ENCODE measurements at places on chromosomes 3 and 15.
A peak's percentile ranks its signal among the peaks of the same experiment; 100 is the strongest.

GRCh38 chr3:112958811-112959560, 15.9 kb downstream of the CD200R1 start:
- no peak for DNase-seq

GRCh38 chr15:50186090-50186489, 4.1 kb downstream of the SLC27A2 start:
- no peak for DNase-seq

- DNase-seq = no peak
These were observed 224.7 kb downstream of the KLF13 start for GRCh38 chr15:31551323-31551722.

DNA sequence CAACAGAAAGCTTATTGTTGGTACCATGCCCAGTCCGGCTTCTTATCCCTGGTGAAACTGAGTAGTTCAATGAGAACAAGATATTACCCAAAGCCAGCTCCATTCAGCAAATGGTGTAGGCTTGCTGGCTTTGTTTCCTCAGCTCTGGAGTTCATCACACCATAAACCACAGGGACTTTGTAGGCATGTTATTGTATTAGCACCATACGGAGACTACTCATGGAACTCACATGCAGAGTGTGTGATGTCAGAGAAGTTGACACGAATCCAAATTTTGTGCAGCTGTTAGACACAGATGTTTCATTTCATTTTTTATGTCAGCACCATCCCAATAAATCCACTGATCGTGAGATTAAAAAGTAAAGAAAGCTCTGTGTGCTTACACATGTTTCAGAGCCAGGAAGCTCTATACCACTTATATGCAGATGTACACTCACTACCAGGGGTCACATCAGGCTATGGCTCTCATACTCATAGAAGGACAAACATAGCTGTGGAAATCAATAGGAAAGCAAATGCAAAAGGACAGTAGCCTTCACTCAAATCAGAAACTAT, 63.4 kb upstream of the LEKR1 start:
- DNase-seq = peak; percentile 43

- no peak for DNase-seq
These were observed 3.4 kb downstream of the GXYLT2 start for GRCh38 chr3:72891053-72891855.

Measured in NCI-H1694 treated with DMSO at 0.1 percent for 48 hours (cell line).